CD4-positive, alpha-beta T cell treated with Interleukin-4 for 4 hours (primary cell): ENCODE measurements at places on chromosomes 16 and 17.
A peak's percentile ranks its signal among the peaks of the same experiment; 100 is the strongest.

GRCh38 chr16:83713597-83713996 lies 94.2 kb upstream of the HSBP1 start:
- DNase-seq, result no peak

- DNase-seq, result no peak
Observed at GRCh38 chr17:76496464-76496863, 4.8 kb downstream of the RHBDF2 start.

GRCh38 chr17:66635386-66636045 lies 199.4 kb upstream of the CACNG5 start:
- DNase-seq, result no peak

- DNase-seq, result no peak
Observed at GRCh38 chr17:16948587-16949376, 23.1 kb downstream of the TNFRSF13B start.

- no peak for DNase-seq
Observed at GRCh38 chr16:590188-590814, 435 bp downstream of the RAB40C start.

GRCh38 chr17:57086069-57086930 lies 1.3 kb downstream of the AKAP1 start:
- peak; percentile 4 for DNase-seq

- DNase-seq, result no peak
Observed at GRCh38 chr17:20103454-20104446, 94.6 kb downstream of the SPECC1 start.

- DNase-seq, result no peak
Observed at GRCh38 chr17:78433013-78433727, 54.7 kb downstream of the PGS1 start.

DNA sequence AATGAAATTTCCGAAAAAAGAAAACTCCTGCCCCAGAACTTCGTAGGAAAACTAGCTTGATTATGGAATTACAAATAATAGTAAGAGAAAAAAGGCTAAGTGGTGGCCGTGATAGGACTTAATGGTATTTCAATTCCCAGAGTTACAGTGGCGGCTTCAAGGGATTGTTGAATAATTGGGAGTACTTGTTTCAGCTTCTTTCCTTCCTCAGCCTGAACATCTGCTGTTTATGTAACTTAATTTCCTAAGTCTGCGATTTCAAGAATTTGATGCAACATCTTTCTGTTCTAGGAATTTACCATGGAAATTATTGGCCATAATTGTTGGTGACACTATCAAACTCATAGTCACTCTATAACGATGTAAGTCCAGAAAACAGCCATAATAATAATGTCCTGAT lies 684 bp upstream of the APPBP2 start:
- no peak for DNase-seq

DNA sequence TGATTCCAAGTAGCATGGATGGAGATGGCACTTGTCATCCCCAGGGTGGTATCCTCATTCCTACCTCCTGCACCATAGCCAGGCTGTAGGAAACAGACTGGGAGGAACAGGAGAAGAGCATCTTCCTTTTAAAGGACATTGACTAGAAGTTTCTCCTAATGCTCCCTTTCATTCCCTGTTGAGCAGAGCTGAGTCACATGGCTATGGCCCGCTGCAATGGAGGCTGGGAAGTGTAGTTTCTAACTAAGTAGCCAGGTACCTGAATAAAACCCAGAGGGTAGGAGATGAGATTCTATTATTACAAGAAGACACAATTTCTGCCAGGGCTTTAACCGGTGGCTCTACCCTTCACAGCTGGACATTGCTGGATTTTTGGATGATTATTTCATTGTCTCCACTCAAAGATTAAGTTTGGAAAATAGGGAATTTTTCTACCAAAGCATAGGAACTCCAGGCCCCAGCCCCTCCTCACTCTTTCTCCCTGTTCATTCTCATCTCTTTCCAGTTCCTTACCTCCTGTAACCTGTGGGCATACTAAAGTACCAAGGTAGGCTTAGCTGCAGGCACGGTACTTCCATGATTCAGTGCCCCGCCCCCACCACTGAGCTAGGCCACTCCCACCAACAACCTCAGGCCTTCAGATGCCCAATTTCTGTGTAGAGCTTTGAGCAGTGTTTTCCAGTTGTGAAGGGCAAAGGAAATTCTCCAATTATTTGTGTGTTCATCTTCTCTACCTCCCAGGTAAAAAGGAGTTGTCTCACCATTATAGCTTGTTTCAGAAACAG lies 378.3 kb downstream of the CDH13 start:
- DNase-seq, result no peak

- DNase-seq, result no peak
Observed at GRCh38 chr17:17635126-17635525, 43.6 kb upstream of the PEMT start.

GRCh38 chr17:76869496-76870376 lies 1.5 kb downstream of the MGAT5B start:
- DNase-seq, result no peak

DNA sequence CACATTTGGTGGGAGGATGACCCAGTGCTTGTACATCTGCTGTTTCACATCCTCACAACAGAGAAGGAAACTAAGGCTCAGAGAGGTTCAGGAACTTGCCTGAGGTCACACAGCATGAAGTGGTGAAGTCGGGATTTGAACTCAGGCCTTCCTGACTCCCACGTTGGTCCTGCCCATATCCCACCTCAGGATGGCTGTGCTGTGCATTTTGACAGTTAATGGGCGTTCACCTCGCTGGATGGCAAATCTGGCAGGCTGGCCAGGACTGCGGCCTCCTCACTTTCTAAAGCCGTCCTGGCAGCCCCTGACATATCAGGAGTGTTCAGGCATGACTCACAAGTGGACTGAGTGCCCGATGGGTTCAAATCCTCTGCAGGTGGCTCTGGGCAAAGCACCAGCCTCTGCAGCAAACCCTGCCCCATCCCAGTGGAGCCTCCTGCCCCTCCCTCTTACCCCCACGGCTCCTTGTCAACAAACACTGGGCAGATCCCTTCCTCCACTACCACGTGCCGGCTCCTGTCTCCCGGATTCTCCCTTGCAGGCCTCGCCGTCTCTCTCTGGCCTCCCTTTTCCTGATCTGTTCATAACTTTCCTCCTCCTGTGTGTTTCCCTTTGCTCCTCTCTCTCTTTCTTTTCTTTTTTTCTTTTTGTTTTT lies 29.2 kb downstream of the SOCS3 start:
- DNase-seq, result no peak

GRCh38 chr17:74394977-74395376 lies 27.7 kb downstream of the GPR142 start:
- DNase-seq, result no peak

DNA sequence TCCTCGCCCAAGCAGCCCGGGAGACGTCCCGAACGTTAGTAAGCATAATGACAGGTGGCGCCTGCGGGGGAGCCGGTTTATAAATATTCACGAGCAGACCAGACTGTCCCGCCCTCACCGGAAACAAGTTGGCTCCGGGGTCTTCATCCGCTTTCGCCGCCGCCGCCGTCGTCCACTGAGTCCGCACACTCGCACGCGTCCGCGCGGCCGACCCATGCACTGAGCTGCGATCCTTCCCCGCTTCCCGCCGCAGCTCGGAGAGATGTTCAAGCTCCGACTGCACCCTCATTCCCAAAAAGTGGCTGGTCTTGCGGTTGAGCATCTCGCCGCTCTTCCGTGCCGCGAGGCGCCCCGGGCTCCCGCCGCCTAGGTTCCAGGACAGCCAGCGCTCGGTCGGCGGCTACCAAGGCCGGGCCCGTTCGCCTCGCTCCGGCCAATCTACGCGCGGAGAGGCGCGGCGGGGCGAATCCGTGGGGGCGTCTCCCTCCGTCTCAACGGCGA lies 385 bp downstream of the CFAP119 start:
- peak; percentile 30 for DNase-seq

- DNase-seq, result no peak
Observed at GRCh38 chr17:50892101-50892776, 26.1 kb upstream of the TOB1 start.

DNA sequence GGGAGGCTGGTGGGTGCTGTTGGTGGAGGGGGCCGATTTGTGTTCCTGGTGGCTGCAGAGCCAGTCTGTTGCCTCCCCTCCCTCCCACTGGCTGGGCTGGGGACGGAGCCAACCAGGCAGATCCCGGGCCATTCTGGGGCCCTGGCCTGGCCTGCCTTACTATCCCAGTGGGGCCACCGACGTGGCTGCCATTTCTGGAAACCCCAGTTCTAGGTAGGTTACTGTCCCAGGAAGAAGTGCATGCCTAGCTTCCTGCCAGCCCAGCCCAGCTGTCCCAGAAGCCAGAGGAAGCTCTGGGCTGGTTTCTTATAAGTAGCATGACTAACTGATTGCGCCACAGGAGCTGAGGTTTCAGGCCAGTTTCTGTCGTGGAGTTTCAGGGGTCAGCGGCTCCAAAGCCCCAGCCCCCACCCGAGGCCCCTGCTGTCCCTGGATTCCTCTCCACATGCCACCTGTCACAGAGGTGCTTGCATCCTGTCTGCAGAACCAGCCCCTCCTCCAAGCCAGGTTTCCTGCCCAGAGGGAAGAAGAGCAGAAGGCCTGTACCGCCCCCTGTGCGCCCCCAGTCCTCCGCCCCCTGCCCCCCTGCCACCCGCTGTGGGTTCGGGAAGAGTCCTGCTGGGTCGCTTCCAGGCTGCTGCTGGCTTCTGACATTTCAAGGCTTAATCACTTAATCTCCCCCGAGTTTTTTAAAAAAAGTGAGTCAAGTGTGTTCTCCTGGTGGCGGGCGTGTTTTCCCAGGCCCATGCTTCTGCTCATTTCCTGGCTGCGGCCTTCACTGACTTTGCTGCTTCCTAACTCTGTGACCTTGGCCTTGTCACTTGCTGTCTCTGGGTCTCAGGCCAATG lies 13.2 kb downstream of the IL4R start:
- DNase-seq, result peak; percentile 13

- DNase-seq, result no peak
Observed at GRCh38 chr16:67935101-67935401, 1.6 kb downstream of the PSMB10 start.

DNA sequence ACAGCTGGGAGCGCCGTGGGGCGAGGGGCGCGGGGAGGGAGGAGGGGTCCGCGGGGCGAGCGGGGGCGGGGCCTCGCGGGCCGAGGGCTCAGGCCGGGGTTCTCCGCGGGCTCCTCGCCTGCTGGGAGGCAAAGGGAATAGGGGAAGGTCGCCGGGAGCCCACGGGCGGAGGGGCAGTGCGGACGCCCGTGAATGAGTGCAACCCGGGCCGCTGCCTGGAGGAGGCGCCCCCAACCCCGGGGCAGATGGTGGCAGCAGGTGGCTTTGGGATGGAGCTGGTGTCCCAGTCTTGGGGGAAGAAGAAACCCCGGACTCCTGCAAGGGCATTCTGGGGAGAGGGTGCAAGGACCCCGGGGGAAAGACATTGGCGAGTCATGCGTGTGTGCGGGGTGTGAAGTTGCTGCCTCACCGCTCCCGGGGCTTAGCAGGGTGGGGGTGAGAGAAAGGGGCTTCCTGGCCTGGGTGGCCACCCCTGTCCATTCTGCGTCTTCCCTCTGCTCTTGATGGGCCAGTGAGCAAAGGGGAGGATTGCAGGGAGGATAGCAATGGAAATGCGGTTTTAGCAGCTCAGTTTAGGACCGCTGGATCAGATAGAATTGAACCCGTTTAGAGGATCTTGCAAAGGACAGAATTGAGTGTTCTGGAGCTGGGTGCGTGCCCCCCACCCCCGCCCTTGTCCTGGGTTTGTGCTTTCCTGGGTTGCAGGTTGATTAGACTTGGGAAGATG lies 526 bp downstream of the KIAA0513 start:
- no peak for DNase-seq

GRCh38 chr17:7612294-7612640 lies 2.4 kb downstream of the FXR2 start:
- DNase-seq, result no peak

DNA sequence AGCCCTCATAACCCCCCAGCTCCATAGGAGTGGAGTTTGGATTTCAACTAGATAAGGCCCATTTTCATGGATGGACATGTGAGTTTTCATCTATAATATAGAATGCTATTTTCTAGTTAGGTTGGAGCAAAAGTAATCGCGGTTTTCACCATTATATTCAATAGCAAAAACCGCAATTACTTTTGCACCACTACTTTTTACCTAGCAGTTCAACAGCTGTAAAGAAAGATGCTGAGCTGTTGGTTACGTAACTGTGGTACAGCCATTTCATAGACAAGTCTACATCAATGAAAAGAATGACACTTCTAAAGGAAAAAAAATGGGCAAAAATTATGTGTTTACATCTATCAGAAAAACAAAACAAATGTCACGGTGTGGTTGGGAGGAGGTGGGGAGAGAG lies 507.7 kb downstream of the MAF start:
- no peak for DNase-seq

- no peak for DNase-seq
Observed at GRCh38 chr17:80726558-80727408, 182.1 kb downstream of the RPTOR start.

- DNase-seq, result no peak
Observed at GRCh38 chr16:73036074-73036826, 11.7 kb downstream of the ZFHX3 start.

- no peak for DNase-seq
Observed at GRCh38 chr16:6193718-6194117, 1096.1 kb upstream of the EEF2KMT start.

GRCh38 chr17:52681480-52681879 lies 523.0 kb upstream of the CA10 start:
- DNase-seq, result no peak

DNA sequence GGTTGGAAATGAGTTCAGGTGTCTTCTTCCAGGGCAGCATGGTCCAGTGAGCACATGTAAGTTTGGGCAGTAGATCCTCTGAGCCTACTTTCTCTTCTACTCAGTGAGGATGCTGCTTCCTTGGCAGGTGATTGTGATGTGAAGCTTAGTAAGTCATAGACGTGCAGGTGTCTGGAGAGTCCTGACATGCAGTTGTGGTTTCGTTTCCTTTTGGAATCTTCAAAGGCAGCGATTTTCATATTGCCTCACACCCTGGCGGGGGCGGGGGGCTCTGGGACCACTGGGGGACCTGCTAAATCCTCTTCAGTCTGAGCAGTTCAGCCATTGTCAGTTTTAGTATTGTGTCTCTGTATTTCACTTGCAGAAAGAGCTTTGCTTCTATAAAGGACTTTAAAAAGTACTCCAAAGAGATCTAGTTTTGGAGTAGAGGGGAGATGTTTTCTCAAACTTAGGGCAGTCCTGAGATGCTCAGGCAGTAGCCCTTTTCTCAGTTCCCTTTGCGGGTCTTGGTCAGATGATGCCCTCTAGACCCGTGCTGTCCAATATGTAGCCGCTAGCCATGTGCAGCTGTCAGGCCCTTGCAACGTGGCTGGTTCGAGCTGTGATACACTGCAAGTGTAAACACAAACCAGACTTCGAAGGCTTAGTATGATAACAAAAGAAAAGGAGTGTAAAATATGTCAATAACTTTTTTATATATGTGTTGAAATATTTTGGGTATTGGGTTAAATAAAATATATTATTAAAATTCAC lies 4.0 kb upstream of the CDK5R1 start:
- no peak for DNase-seq

DNA sequence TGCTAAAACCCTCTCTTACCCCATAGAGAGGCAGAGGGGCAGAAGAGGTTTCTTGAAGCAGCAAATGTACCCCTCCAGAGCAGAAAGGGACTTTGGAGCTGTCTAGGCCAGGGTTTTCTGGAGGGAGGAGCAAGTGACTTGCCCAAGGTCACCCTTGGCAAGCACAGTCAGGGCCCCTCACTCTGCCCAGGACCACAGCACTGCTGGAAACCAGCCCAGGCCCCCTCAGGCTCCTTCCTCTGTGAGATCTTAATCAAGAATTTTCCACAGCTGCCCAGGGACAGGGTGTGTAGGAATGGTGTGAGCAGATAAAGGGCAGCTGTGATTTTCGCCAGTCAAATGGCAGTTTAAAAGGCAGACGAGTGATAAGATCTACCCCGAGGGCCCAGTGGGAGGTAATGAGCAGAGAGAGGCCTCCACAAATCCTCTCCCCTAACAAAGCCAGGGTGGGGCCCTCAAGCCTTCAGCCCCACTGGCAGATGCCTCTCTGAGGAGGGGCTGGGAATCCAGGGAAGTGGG lies 3.9 kb upstream of the SLC12A3 start:
- DNase-seq, result no peak

GRCh38 chr17:6259899-6260298 lies 175.0 kb downstream of the AIPL1 start:
- no peak for DNase-seq
